HuH-7.5 (cell line): ENCODE measurements at places on chromosomes 5 and 9.

GRCh38 chr5:23440703-23441102, 66.7 kb upstream of the PRDM9 start:
- DNase-seq, result no peak

DNA sequence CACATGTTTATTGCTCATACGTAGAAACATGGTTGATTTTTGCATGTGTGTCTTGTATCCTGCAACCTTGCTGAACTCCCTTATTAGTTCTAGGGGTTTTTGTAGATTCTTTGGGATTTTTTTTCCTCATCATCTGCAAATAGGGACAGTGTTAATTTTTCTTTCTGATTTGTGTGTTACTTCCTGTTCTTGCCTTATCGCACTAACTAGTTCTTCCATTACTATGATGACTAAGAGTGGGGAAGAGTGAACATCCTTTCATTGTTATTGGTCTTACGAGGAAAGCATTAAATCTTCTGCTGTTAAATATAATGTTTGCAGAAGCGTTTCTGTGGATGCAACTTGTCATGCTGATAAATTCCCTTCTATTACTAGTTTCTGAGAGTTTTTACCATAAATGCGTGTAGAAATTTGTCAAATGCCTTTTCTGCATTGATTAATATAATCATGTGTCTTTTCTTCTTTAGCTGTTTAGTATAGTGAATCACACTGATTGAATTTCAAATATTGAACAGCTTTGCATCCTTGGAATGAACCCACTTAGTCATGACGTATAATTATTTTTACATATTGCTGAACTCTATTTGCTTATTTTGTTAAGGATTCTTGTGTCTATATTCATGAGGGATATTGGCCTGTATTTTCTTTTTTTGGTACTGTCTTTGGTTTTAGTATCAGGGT, 32.1 kb upstream of the RNF130 start:
- no peak for DNase-seq

- DNase-seq, result no peak
These were observed 5.8 kb downstream of the GRHPR start for GRCh38 chr9:37428345-37428744.

- no peak for DNase-seq
These were observed 40.5 kb downstream of the SMIM23 start for GRCh38 chr5:171826132-171826531.

GRCh38 chr9:643966-644365, 197.5 kb upstream of the DMRT1 start:
- no peak for DNase-seq

- DNase-seq, result no peak
These were observed 762 bp downstream of the CACNA1B start for GRCh38 chr9:137878146-137878941.

DNA sequence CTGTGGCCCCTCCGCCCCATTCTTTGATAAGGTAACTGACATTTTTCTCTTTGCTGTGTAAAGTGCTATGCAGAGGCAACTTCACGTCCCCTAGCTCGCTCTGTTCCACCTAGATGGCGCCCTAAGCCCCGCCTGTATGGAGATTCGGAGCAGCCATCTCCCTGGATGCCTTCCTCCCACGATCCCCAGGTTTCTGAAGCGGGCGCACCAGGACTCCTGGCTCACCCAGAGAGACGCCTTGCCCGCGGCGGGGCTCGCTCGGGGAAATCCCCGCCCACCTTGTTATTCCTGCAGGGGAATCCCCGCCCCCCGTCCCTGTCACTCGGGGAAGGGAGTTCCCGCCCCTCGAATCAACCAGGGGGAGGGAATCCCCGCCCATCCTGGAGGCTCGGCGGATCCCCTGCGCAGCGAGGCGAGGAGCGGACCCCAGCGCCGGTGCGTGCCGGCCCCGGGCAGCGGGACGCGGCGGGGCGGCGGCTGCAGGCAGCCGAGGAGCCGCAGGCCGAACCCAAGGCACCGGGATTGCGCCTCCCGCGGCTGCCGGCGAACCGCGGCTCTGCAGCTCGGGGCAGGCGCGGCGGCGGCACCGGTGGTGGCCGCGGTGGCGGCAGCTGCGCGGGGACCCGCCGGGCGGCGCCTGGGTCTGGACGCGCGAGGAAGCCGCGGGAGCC, at the start of gene PDZD2:
PDZD2 (plus strand) TSS at position 384 of the 671 bp plus-strand sequence.
- peak; percentile 55 for DNase-seq

DNA sequence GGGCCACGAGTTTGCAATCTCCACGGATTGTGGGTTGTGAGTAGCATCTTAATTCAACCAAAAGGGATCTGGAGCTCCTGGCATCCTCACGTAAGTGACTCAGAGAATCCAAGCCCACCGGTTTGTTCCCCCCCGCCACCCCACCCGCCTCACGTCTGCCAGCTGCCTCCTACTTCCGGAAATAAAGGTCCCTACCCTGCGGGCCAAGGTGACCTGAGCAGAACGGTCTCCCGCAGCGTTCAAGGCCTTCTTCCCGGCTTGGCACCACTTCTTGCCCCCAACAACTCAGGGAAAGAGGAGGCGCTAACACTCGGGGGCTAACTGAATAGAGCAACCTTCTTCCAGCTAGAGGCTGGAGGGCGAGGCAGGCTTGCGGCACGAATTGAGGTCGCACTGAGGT, 8.8 kb upstream of the GPRIN1 start:
- no peak for DNase-seq

DNA sequence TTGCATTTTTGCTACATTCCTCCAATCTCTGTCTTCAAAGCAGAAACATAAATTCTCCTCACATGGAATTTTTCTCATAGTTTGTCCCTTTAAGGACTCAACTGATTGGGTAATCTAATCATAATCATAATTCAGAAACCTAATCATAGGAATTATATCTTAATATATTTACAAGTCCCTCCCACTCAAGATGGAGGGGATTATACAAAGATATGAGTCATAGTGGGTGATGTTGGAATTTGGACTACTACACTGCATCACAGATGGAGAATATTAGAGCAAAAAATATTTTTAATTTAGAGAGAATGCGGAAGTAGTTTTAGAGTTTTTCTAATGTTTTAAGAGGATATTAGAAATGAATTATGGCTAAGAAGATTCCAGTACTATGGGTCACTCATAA, 1034.0 kb downstream of the DTWD2 start:
- no peak for DNase-seq

DNA sequence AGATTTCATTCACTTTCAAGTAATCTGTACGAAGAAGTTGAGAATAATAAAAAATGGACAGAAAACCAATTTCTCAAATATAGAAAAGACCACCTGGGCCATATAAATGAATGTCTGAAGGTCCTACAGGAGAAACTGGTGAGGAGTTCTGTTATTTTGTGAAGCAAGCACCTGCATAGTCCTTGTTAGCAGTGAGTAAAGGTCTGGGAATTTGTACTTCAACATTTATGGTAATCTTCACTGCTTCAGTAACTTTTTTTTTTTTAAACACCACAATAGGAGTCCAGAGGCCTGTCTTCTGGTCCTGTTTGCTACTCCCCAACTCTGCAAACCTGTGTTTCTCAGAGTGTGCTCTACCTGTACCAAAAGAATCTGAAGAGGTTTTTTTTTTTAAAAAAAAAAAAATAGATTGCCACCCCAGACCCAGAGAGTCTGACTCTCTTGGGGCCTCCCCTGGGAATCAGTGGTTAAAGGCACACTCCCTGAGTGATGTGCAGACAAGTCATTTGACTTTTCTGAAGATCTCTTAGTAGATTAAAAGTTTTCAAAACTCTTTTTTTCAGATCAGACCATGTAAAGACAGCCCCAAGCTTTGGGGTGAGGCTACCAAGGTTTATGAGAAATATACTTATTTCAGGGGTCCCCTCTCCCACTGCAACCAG, 55.5 kb downstream of the FAM81B start:
- DNase-seq, result no peak

DNA sequence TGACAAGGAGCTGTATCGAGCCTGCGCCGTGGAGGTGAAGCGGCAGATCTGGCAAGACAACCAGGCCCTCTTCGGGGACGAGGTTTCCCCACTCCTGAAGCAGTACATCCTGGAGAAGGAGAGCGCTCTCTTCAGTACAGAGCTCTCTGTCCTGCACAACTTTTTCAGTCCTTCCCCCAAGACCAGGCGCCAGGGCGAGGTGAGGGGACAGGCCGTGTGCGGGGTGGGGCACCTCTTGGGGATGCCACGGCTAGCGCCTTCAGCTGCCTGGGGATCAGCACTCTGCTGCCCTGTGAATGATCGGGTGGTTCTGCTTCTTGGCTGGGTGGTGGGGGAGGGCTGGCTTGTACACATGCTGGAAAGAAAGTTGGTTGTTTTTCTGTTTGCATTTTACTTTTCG, 1.7 kb downstream of the NELFB start:
- no peak for DNase-seq

- no peak for DNase-seq
These were observed 9.4 kb downstream of the CCDC127 start for GRCh38 chr5:208449-209114.

- no peak for DNase-seq
These were observed 41.7 kb downstream of the ACTL7B start for GRCh38 chr9:108813951-108814601.

DNA sequence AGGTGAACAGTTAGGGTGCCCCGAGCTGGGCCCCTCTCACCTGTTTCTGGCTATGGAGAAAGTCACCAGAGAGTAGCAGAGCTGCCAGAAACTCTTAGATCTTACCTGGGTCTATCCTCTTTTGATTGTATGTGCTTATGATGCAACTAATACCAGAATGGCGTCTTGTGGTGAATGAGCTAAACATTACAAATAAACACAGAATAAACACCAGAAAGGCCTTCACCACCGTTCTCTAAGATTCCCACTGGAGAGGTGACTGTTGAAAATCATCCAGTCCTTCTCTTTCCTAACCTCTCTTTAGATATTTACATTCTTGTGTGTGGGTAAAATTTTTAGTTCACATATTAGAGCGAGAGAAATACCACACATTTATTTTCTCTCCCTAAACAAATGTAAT, 241.7 kb upstream of the GAS1 start:
- DNase-seq, result no peak

- no peak for DNase-seq
These were observed 4.8 kb downstream of the SUB1 start for GRCh38 chr5:32589942-32590869.
